Type B pancreatic cell (in vitro differentiated cells): ENCODE measurements at places on chromosomes 13 and 19.

- no peak for DNase-seq
- H3K4me3 ChIP-seq, result no peak overlapping the region
- peaks cover 11% of the 10 kb centered on the region for H3K4me1 ChIP-seq
These were observed 20.7 kb downstream of the AKT2 start for GRCh38 chr19:40264314-40265054.

DNA sequence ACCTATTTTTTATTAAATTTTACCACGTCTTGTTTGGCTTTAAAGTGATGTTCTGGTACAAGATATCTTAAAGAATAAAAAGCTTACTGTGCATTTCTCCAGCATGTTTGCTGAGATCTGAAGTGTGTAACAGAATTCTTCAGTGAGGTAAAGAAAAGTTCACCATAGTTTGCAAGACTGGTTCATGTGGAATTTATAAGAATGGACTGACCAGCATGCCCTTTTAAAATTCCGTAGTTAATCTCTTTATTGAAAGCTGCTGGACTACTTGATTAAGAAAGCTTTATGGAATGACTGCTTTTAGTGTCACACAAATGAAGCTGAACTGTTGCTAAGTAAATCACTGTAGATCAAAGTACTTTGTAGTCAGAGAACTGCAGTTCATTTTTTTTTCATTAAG, 119.2 kb downstream of the GPC6 start:
- peak overlapping the region; percentile 58 for H3K27ac ChIP-seq
- peaks cover 24% of the 10 kb centered on the region for H3K4me1 ChIP-seq
- DNase-seq, result no peak
- H3K4me3 ChIP-seq, result no peak overlapping the region
- peaks cover 9% of the 10 kb centered on the region for H3K36me3 ChIP-seq
- H3K27me3 ChIP-seq, result no peaks in the 10 kb centered on the region

- H3K27me3 ChIP-seq, result no peaks in the 10 kb centered on the region
- peak overlapping the region; percentile 94 for H3K4me3 ChIP-seq
- H3K36me3 ChIP-seq, result peaks cover 5% of the 10 kb centered on the region
- peak overlapping the region; percentile 94 for H3K27ac ChIP-seq
These were observed 608 bp downstream of the CNN2 start for GRCh38 chr19:1026783-1027649.

GRCh38 chr19:23999821-24000610, 85.3 kb downstream of the ZNF726 start:
- H3K4me3 ChIP-seq, result no peak overlapping the region
- H3K4me1 ChIP-seq, result no peaks in the 10 kb centered on the region
- DNase-seq, result no peak
- no peaks in the 10 kb centered on the region for H3K36me3 ChIP-seq
- no peaks in the 10 kb centered on the region for H3K27me3 ChIP-seq
- H3K27ac ChIP-seq, result no peak overlapping the region

DNA sequence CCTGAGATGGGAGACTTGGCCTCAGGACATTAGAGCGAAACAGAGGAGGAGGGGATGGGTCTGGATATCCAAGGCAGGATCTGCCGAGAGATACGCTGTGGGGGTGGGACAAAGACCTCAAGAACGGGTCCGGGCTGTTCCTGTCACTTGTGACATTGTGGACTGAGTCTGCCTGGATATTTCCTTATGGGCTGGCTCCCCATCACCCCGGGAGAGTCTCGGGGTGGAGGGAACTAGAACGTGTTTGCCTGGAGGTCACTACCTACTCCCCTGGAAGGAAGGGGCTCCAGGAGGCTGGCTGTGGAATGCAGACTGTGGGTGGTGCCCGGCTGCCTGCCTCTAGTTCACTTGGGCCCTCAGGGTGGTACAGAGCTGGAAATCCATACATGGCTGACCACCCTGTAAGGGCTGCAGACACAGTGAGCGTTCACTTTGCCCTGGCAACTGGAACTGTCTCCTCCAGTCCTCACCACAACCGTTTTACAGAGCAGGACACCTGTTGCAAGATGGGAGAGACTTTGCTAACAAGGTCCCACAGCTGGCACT, 26.4 kb downstream of the DNM2 start:
- H3K27me3 ChIP-seq, result no peaks in the 10 kb centered on the region
- peaks cover 35% of the 10 kb centered on the region for H3K4me1 ChIP-seq
- no peak for DNase-seq
- peaks cover 16% of the 10 kb centered on the region for H3K36me3 ChIP-seq
- peak overlapping the region; percentile 47 for H3K4me3 ChIP-seq
- peak overlapping the region; percentile 41 for H3K27ac ChIP-seq

GRCh38 chr19:16135430-16136127, 7.9 kb upstream of the HSH2D start:
- no peak for DNase-seq

DNA sequence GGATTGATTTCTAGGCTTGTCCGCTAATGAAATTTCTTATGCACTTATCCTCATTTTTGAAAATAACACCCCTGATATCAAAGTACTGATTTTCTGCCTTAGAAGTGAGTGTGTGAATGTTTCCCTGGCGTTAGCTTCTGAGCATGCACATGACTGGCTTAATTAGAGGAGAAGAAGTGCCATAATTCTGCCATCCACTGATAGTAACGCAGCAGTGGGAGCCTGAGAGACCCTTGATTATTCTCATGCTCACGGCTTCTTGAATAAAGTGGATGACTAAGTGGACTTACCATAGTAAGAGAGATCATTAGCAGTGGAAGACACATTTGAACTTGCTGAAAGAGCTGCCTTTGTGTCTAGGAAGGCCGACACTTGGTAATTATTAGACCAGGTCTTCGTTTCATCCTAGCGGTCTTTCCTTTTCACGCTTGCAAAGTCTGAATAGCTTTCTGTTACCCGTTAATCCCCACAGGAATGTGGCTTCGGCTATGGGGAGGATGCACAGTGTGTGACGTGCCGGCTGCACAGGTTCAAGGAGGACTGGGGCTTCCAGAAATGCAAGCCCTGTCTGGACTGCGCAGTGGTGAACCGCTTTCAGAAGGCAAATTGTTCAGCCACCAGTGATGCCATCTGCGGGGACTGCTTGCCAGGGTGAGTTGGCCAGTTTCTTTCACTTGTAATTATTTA, 45.3 kb downstream of the TNFRSF19 start:
- no peaks in the 10 kb centered on the region for H3K27me3 ChIP-seq
- H3K4me1 ChIP-seq, result peaks cover 39% of the 10 kb centered on the region
- H3K27ac ChIP-seq, result no peak overlapping the region
- no peak for DNase-seq

GRCh38 chr13:46810440-46810839, 13.5 kb upstream of the ESD start:
- no peaks in the 10 kb centered on the region for H3K4me1 ChIP-seq
- no peak for DNase-seq
- H3K36me3 ChIP-seq, result no peaks in the 10 kb centered on the region
- no peaks in the 10 kb centered on the region for H3K27me3 ChIP-seq
- H3K27ac ChIP-seq, result no peak overlapping the region
- no peak overlapping the region for H3K4me3 ChIP-seq

DNA sequence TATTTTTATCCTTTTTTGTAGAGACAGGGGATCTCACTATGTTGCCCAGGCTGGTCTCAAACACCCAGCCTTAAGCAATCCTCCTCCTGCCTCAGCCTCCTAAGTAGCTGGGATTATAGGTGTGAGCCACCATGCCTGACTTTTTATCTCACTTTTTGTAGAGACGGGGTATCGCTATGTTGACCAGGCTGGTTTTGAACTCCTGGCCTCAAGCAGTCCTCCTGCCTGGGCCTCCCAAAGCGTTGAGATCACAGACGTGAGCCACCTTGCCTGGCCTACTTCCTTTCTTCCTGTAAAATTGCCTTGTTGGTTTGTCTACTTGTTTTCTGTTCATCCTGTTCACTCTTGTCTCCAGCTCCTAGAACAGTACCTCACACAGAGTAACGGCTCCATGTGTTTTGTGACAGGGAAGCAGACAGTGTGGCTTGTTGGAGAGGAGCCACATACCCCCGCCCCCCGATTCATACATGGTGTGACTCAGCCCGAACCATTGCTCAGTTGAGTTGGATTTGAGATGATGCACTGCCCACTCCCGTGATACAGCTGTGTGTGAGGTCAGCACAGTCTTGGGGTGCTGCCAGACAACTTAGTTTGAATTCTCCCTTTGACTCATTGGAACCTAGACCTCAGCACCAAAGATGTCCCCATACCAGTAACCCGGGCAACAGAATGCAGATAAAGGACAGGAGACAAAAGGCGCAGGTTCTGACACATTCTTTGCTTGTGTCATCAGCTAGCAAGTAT, 34.2 kb downstream of the GPR42 start:
- H3K4me3 ChIP-seq, result no peak overlapping the region
- no peak for DNase-seq

DNA sequence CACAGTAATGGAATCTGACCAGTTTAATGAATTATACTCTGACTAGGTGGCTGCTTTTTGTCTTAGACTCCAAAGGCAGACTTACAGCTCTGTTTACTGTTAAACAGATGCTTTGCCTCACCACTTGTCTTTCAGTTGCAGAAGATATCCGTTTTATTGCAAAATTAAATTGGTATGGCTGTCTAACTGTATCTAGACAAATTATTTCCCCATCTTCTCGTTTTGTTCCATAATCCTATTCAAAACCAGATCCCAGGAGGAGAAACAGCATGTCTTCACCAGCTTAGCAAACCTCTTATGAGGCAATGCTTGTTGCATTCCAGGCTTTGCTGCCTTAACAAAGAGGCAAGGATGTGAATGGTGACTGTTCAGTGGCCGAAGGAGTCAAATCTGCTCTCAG, 215.6 kb downstream of the TDRD3 start:
- no peak for DNase-seq
- no peaks in the 10 kb centered on the region for H3K36me3 ChIP-seq
- H3K27me3 ChIP-seq, result no peaks in the 10 kb centered on the region
- no peak overlapping the region for H3K27ac ChIP-seq

DNA sequence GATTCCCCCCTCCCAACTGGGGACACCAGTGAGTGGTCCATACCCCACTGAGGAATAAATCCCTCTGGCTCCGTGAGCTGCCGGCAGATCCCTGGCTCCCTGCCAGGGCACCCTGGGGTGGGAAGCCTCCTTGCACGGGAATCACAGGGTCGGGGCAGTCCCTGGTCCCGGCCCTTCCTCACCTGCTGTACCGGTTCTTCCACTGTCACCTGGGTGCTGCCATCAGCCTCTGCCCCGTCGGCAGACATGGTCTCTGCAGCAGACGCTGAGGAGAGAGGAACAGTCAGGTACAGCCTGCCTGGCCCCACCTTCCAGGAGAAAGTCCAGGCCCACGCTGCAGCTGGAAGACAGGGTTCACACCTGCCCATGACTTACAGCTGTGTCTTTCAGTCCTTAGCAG, 6.3 kb downstream of the PLIN3 start:
- peak overlapping the region; percentile 29 for H3K27ac ChIP-seq
- H3K27me3 ChIP-seq, result no peaks in the 10 kb centered on the region
- no peak for DNase-seq

GRCh38 chr19:7994114-7994513, 11.3 kb downstream of the ELAVL1 start:
- no peak overlapping the region for H3K27ac ChIP-seq
- H3K27me3 ChIP-seq, result no peaks in the 10 kb centered on the region
- H3K4me1 ChIP-seq, result peaks cover 29% of the 10 kb centered on the region
- no peak overlapping the region for H3K4me3 ChIP-seq

GRCh38 chr13:41061914-41062837, 867 bp downstream of the WBP4 start:
- peaks cover 14% of the 10 kb centered on the region for H3K27me3 ChIP-seq
- H3K27ac ChIP-seq, result peak overlapping the region; percentile 100
- H3K4me1 ChIP-seq, result peaks cover 31% of the 10 kb centered on the region

GRCh38 chr13:39411511-39411910, 191.5 kb downstream of the LHFPL6 start:
- DNase-seq, result no peak
- no peak overlapping the region for H3K27ac ChIP-seq
- H3K27me3 ChIP-seq, result no peaks in the 10 kb centered on the region
- no peaks in the 10 kb centered on the region for H3K36me3 ChIP-seq
- peaks cover 28% of the 10 kb centered on the region for H3K4me1 ChIP-seq

- no peak overlapping the region for H3K27ac ChIP-seq
- no peak overlapping the region for H3K4me3 ChIP-seq
- peaks cover 6% of the 10 kb centered on the region for H3K4me1 ChIP-seq
- DNase-seq, result no peak
- H3K27me3 ChIP-seq, result no peaks in the 10 kb centered on the region
- peaks cover 8% of the 10 kb centered on the region for H3K36me3 ChIP-seq
These were observed 36.5 kb downstream of the B3GLCT start for GRCh38 chr13:31236211-31236786.

DNA sequence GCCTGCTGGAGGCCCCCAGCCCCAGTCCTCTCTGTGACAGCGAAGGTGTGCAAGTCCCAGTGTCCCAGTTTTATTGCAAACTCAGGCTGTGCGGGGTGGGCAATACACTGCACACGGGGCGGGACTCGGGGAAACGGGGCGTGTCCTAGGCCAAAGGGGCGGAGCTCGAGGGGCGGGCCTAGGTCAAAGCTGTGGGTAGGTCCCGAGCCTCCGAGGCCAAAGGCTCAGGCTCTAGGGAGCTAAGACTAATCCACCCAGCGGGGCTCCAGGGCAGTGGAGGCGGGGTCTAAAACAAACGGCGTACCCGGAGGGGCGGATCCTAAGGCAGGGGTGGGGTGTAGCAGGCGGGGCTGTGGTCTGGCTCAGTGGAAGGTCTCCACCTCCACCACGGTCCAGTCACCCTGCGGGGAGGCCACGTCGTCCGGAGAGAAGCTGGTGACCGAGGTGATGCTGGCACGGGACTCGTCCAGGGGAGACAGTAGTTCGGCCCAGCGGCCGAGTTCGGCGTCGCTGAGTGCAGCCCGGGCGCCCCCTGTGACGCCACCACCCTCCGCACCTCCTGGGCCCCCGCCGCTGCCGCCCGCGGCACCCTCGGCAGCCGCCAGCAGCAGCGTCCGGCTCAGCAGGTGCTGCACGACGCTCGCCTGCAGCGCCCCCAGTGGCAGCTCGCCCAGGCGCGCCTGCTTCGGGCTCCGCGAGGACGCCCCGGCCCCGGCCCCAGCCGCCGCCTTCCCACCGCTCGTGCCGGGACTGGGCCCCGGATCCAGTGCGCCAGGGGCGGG, 5.3 kb downstream of the PRR36 start:
- H3K4me3 ChIP-seq, result peak overlapping the region; percentile 71
- no peak overlapping the region for H3K27ac ChIP-seq
- H3K36me3 ChIP-seq, result peaks cover 4% of the 10 kb centered on the region
- H3K27me3 ChIP-seq, result peaks cover 26% of the 10 kb centered on the region
- DNase-seq, result no peak

DNA sequence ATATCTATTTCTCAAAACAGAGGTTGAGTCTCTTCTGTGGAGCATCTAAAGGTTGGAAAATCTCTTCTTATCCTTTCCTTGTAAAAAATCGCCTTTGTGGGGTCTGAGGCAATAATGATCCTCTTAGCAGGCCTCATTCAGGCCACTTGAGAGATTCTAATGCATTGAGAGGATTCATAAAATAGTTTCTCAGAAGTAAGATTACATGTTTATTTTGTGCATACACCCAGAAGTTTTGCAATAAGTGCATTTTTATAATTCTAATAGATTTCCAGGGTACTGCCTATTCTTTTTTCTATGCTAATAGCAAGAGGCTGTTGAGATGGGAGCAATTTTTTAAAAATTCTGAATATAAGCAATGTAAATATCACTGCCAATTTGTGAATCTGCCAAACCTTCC, 342.2 kb upstream of the KLF12 start:
- H3K27ac ChIP-seq, result no peak overlapping the region
- no peak for DNase-seq
- no peaks in the 10 kb centered on the region for H3K4me1 ChIP-seq
- H3K4me3 ChIP-seq, result no peak overlapping the region
